ENCODE measurements at places on chromosomes 2 and 18.
A peak's percentile ranks its signal among the peaks of the same experiment; 100 is the strongest.

DNA sequence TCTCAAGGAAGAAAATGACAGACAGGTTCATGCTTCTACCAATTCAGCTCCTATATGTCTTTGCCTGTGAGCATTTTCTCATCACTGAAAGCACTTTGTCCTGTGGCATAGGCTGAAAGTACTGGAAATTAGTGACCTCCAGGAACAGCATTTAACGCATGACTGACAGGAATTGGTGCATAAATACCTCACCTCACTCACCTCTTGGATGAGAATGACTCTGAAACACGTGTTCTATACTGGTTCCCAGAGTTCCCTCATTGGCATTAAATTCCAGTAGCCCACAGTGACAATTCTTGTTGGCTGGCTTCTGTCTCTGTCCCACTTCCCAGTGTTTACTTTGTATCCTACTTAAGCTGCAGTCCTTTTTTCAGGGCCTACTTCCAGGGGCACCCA is 83.4 kb upstream of the MAPRE2 start:
- no peak for DNase-seq

- peak; percentile 56 for DNase-seq
Observed at GRCh38 chr2:230219419-230220331, at the start of gene SP110. Gene SP110, minus strand, starts transcription at chr2:230219984. Its CDS starts 3,057 bp downstream, at chr2:230216927.

GRCh38 chr2:216863946-216864345 is 4.1 kb upstream of the TNP1 start:
- no peak for DNase-seq

DNA sequence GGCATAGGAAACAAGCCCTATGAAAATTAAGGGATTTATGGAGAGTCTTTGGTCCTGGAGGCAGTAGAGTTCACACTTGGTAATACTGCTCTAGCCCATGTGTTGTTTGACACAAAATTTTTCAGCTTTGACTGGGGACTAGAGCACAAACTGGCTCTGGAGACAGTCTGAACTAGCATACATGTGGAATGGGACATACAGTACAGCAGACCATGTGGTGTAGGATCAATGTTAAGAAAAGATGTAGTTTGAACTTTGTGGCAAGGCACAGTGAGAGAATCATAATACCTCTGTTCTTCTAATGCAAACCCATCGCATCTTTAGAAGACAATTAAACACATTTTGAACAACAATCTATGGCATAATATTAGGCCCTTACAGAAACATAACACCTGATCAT is 521.5 kb upstream of the DDX18 start:
- DNase-seq = no peak

- DNase-seq = no peak
Observed at GRCh38 chr18:384897-385296, 115.6 kb downstream of the COLEC12 start.

DNA sequence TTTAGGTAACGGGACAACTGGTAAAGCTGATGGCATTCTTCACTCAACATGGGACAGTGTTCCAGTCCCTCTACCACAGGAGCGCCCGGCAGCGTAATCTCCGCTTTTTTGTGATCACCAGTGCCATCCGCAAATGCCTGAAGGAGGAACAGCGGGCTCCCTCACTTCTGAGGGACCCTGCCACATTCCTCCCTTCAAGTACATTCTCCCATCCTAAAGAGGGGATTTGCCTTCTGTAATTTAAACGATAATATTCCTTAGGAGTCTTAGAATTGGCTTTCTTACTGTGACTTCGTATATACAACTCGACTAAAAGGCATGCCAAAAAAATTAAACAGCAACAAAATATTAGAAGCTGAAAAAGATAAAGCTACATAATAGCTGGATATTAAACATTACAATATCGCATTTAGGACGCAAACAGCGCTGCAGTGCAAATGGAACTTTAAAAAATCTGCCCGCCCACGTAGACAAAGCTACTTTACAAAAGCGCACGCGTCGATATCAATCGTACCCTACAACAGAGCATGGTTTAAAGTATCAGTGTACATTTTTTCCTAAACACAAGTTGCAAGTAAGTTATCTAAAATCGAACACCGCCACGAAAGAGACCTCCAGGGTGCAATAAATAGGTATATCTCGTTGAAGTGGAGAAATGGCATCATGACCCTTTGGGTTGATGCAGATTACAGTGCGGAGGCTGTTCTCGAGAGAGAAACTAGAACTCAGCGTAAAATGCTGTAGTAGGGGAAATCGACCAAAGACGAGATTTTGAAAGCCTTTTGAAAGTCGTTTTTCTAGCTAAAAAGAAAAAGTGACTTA is 2.3 kb upstream of the VSNL1 start:
- DNase-seq = peak; percentile 87

DNA sequence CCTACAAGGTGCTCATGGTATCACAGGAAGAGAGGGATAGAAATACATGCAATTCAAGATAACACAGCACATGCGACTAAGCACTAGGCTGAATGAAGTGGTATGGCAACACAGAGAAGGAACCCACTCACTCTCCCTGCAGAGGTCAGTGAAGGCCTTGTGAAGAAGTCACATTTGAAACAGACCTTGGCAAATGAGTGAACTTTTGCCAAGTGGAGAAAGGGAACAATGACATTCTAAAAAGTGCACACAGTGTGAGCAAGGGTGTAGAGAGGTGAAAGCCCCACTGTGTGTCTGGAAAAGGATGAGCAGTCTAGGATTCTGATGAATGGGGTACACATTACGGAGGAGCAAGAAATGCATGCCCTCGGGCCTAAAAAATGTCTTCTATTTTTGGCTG is 23.3 kb downstream of the KLF7 start:
- peak; percentile 34 for DNase-seq

GRCh38 chr18:1075322-1075721 is 170.7 kb downstream of the ADCYAP1 start:
- peak; percentile 65 for DNase-seq

DNA sequence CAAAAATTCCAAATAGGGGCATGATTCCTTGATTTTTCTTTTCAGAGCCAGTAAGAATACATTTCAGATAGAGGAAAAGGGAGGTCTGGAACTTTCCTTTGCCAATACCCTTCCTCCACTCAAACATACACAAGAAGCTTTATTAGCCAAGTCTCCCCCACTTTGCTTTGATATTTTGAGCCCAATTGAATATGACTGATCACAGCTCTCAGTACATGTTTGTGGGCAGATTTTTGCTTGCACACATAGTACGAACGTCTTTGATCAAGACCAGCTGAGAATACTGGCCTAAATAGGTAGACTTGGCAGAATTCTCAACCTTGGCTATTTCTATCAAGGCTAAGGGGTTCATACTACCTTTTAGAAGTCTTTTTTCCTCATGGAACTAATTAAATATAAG is 148.8 kb upstream of the PGAP1 start:
- no peak for DNase-seq

- DNase-seq = no peak
Observed at GRCh38 chr18:13513481-13513880, 212.9 kb downstream of the FAM210A start.

DNA sequence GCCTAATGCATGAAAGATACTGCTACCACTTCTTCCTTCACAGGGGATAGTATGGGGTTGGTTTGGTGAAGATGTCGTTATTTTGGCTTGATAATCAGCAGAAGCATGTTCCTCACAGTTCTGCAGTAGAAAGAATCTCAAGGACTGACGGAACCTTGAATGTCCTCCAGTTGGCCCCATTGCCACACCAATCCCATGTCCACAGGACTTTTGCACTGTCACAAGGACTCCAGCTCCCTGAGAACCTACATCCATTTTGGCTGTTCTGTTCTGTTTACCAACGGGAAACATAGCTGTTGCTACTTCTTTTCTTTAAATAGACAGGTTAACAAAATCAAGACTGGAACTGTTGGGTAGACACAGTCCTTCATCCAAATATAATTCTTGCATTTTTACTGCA is 270.0 kb downstream of the SLC8A1 start:
- DNase-seq = no peak

DNA sequence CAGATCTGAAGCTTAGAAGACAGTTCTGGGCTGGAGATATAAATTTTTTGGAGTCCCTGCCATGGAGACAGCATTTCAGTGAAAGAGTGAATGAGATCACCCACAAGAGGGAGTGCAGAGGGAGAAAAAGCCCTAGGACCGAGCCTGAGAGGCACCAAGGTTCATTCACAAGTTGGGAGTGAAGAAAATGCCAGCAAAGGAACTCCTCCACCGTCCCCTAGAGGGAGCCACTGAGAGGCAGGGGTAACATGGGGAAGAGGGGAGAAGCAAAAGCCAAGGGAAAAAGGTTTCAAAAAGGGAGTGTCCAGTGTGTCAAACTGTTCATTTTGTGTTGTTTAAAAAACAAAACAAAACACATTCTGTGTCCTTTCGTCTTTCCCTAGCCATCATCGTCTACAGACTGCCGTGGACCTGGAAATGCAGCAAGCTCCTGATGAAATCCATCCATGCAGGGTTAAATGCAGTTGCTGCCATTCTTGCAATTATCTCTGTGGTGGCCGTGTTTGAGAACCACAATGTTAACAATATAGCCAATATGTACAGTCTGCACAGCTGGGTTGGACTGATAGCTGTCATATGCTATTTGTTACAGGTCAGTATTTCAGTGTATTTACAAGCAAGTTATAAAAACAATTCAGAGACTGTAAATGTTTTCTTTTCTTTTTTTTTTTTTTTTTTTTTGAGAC is 19.1 kb downstream of the CYBRD1 start:
- no peak for DNase-seq

GRCh38 chr2:16639431-16639830 is 26.2 kb downstream of the CYRIA start:
- DNase-seq = peak; percentile 40

GRCh38 chr2:110993557-110994231 is 127.0 kb upstream of the BCL2L11 start:
- no peak for DNase-seq

DNA sequence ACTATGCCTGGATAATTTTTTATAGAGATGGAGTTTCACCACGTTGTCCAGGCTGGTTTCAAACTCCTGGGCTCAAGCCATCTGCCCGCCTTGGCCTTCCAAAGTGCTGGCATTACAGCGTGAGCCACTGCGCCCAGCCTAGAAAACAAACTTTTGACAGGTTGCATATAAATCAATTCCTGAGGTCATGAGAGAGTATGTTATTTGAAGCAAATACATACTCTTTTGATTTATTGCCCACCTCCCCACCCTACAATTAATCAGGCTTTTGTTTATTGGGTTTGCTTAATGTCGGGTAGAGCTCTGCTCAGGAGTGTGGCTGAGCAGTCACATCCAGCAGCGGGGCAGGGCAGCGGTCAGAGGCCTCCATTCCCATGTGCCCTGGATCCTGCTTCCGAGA is 37.9 kb upstream of the ASB1 start:
- no peak for DNase-seq

DNA sequence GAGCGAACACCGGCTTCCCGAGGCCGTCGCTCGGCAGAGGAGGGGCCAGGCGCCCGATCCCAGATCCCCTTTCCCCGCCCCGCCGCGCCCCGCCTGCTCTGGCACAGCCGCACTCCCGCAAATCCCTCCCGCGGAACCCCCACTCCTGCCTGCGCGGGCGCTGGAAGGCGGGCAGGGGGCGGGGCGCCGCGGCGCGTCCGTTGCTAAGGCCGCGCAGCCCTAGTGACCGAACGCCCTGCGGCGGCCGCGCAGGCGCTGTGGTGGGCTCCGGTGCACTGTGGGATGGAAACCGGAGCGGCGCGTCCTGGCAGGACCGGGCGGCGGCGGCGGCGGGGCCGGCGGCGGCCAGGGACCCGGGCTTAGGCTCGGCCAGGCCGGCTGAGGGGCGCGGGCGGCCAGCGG is at the start of gene TRAF3IP1:
Gene TRAF3IP1, plus strand, starts transcription at position 273 of the 402 bp plus-strand sequence. CDS start 145 bp downstream, outside the sequence.
- peak; percentile 82 for DNase-seq

GRCh38 chr18:5057386-5058348 is 139.4 kb downstream of the AKAIN1 start:
- peak; percentile 79 for DNase-seq

DNA sequence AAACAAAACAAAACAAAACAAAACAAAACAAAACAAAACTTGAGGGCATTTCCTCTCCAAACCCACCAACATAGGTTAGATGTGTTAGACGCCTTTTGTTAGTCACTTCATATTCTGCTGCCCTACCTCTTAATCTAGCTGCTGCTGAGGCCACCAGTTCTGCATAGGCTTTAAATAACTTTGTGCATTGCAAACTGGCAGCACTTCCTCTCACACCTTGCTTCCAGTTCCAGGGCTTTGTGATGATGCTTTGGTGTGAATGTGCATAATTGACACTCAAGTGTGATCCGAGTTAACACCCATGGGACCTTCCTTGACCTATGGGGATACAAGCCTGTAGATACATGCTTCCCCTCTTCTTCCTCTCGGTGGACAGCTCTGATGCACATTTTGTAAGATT is 2.3 kb upstream of the SERPINB11 start:
- DNase-seq = no peak

- no peak for DNase-seq
Observed at GRCh38 chr2:172200495-172201085, 97.9 kb upstream of the DLX2 start.

GRCh38 chr2:29000481-29000880 is 19.4 kb downstream of the TOGARAM2 start:
- peak; percentile 26 for DNase-seq

- DNase-seq = no peak
Observed at GRCh38 chr2:175793648-175794047, 208.4 kb downstream of the LNPK start.

DNA sequence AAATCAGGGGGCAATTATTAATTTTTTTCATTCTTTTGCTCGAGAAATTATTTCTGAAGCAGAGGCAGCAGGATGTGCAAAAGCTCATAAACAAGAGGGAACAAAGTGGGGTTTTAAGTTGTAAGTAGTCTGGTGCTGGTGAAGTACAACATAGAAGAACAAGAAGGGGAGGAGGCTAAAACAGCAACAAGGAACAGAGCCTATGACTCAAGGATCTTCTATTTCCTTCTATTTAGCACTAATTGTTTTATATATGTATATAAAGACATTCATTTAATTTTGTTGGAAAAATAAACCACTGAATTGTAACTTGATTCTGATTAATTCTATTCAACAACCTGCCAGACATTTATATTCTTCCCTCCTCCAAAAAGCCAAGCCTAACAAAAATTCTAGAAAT is 35.0 kb downstream of the YES1 start:
- no peak for DNase-seq

- DNase-seq = no peak
Observed at GRCh38 chr18:46062781-46063180, 9.3 kb downstream of the PSTPIP2 start.

DNA sequence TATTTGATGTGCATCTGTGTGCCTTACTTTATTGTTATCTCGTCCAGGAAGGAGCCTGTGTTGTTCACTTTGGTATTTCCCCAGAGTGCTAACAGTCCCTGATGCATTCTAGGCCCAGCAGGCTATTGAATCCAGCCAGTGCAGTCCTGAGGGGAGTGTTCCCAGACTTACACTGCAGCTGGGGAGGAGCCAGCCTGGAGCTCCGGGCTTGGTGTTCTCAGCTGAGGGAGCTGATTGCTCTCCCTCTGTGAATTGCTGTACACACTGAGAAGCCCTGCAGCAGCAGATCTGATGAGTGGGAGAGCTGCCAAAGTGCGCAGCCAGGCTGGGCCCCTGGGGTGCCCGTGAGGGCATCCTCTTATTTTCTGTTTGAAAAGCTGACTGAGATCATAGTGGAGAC is 159.2 kb downstream of the GALNT3 start:
- peak; percentile 53 for DNase-seq
